ENCODE measurements at places on chromosomes 13 and 19.

DNA sequence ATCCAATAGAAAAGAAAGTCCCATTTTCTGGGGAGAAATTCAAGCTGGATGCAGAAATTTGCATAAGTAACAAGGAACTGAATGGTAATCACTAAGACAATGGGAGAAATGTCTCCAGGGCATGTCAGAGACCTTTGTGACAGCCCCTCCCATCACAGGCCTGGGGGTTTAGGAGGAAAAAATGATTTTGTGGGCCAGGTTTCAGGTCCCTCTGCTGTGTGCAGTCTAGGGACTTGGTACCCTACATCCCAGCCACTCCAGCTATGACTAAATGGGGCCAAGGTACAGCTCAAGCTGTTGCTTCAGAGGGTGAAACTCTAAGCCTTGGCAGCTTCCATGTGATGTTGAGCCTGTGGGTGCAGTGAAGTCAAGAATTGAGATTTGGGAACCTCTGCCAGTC is 695.5 kb upstream of the MIR17HG start:
- DNase-seq = no peak

GRCh38 chr13:19882231-19882630 is 18.8 kb upstream of the ZMYM5 start:
- DNase-seq = no peak

DNA sequence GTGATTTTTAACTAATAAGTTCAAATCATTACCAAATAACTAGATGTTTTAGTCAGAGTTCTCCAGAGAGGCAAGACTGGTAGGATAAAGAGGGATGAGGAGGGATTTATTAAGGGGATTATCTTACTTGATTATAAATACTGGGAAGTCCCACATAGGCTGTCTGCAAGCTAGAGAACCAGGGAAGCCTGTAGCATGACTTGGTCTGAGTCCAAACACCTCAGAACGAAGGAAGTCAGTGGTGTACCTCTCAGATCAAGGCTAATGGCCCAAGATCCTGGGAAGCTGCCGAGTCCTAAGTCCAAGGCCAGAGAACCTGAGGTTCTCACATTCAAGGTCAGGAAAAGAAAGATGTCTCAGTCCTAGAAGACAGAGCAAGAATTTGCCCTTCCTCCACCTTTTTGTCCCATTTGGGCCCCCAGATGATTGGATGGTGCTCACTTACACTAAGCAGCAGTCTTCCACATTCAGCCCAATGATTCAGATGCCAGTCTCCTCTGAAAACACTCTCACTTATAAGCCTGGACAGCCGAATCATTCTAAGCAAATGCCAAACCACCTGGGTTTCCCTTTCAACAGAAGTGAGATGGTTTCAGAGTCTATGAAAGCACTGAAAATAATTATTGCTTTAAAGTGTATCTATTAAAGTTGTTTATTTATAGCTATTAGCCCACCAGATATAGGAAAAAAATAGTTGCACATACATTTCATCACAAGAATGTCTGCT is 1599.2 kb downstream of the OLFM4 start:
- no peak for DNase-seq

- DNase-seq = no peak
Observed at GRCh38 chr13:25575562-25575961, 203.8 kb downstream of the ATP8A2 start.

DNA sequence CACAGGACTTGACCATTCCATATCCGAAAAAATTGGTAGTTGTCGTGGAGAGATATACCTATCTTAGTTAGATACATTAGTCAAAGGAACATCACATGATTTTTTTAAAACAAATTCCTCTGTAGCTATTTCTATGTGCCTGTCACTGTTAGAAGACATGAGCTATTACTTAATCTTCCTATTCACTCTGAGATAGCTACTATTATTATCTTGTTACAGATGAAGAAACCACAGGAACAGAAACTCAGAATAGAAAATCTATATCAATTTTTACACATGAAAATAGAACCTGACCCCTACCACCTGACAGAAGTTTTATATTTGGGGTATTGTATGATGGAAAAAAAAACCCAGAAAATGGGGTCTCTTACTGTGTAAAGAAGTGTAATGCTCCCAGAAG is 68.9 kb upstream of the TDRD3 start:
- no peak for DNase-seq

- DNase-seq = no peak
Observed at GRCh38 chr13:100600915-100601314, 12.3 kb upstream of the GGACT start.

DNA sequence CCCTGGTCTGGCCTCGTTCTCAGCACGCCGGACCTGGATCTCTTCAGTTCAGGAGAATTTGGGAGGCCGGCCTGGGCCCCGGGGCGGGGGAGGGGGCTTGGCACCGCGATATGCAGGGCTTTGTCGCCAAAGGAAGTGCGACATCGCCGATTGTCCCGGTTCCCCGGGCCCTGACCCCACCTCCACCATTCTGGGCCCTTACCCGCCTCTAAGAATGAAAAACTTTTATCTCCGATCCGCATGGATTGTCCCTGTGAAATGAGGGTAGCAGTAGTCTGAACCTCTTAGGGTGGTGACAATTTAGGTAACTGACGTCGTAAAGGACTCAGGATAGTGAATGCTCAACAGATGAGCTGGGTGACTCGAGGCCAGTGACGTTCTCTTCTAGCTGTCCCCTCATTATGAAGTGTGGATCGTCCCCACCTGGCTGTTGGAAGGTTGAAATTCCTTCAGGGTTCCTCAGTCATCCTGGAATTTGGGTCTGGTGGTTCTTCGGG is 650 bp downstream of the DDA1 start:
- no peak for DNase-seq

GRCh38 chr13:113148407-113148806 is 10.0 kb upstream of the PROZ start:
- DNase-seq = no peak

DNA sequence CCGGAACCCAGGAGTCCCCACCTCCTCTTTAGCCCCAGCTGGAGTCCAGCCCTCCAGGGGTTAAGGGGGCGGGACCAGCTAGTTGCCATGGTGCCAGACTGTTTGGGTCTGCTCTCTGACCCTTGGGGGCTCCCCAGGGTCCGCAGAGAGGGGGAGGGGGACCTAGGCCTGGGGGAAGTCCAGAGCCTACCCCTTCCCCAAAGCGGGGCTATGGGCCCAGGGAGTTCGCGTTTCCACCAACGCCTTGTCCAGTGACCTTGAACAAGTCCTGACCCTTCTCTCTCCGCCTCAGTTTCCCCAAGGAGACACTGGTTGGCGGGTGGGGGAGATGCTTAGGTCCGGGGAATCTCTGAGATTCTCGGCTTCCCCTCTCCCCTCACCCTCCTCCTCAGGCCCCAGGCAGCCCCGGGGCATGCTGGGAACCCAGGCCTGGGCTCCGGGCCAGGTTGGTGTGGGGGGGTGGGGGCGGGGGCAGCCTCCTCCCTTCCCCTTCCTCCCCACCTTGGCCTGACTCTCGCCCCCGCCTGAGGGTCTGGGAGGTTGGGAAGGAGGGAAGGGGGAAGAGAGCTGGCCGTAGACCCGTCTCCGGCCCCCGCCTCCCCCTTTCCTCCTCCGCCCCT is 2.6 kb upstream of the SPACA6 start:
- no peak for DNase-seq

DNA sequence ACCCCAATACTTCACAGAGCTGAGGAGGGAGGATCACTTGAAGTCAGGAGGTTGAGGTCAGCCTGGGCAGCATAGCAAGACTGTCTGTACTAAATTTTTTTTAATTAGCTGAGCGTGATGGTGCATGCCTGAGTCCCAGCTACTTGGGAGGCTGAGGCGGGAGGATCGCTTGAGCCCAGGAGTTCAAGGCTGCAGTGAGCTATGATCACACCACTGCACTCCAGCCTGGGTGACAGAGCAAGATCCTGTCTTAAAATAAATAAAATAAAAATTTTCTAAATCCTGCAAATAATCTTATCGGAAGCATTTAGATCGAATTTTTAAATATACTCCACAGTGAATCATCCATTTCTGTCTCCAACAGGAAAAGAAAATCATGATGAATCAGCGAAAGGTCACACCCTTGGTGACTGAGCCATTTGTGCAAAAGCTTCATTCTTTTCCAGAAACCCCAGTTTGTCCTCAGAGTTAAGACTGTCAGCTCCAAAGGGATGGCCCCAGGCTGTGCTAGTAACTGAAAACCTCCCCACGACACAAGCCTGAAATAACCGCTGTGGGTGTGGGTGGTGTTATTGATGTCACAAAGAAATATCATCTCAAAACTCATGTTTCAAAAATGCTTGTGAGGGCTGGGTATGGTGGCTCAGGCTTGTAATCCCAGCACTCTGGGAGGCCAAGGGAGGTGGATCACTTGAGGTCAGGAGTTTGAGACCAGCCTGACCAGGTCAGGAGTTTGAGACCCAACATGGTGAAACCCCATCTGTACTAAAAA is 167.6 kb downstream of the PTPRS start:
- no peak for DNase-seq

GRCh38 chr19:23539499-23539898 is 144.2 kb upstream of the ZNF91 start:
- DNase-seq = no peak

- DNase-seq = no peak
Observed at GRCh38 chr13:40139896-40140520, 484.5 kb downstream of the COG6 start.

- no peak for DNase-seq
Observed at GRCh38 chr19:46035986-46036743, 4.6 kb downstream of the IGFL4 start.

- no peak for DNase-seq
Observed at GRCh38 chr19:38239816-38240215, 15.8 kb upstream of the DPF1 start.

DNA sequence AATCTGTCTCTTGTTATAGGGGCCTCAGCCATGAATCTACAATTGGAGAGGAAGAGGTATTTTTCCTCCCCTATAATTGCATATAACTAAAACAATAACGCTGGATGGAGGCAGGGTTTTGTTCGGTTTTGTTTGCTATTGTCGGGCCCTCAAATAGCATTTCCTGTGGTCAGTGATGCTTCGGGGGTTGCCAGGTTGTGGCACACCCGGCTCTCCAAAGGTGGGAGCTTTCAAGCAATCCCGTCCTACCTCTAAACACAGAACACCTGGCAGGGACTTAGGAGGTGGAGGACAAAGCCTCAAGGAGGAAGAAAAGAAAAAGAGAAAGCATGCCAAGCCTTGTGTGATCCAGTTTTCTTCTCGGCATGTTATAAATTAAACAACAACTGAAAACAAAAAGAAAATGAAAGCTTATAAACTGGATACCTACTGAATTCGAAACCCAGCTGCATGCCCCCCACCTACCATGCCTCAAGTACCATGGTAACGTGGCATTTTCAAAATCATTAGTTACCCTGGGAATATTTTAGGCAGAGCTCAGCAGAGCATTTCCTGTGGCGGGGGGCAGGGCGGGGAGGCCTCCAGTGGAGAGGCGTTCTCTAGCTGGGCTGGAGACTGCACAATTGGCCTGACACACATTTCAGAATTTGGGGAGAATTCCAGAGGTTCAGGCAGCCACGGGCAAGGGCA is 213.8 kb downstream of the DCLK1 start:
- no peak for DNase-seq

GRCh38 chr19:39684267-39684666 is 20.0 kb upstream of the LGALS14 start:
- no peak for DNase-seq

DNA sequence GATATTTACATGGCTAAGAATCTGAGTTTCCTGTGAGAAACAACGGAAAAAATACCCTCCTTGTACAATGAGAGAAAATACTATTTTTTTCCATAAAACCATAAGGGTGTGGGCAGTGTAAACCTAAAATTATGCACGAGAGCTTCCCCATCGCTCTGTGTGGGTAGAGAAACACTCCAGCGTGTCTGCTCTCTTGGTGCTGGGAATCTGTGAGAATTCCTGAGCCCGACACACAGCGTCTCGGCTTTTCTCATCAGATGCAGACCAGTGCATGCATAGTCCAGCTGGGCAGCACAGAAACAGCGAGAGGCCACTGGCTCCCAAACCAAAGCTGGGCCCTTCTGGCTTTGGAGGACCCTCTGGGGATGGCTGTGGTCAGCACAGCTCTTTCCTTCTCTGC is 12.0 kb downstream of the PLPP2 start:
- DNase-seq = no peak

DNA sequence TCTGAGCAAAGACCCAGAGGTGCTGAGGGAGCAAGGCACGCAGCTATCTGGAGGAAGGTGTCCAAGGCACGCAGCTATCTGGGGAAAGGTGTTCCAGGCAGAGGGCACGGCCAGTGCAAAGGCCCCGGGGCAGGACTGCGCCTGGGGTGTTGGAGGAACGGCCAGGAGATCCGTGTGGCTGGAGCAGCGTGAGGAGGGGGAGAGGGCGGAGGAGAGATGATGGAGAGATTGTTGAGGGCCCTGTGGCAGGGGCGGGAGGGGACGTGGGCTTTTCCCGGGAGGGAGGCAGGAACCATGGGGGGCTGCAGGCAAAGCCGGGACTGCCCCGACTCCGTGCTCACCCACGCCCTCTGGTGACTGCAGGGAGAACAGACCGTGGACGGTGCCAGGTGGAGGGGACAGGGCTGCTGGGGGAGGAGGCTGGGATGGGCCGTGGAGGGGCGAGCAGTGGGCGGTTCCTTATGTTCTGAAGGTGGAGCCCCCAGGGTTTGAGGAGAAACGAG is 13.3 kb upstream of the MISP start:
- DNase-seq = no peak

- DNase-seq = no peak
Observed at GRCh38 chr13:112984501-112984900, 15.5 kb downstream of the MCF2L start.

DNA sequence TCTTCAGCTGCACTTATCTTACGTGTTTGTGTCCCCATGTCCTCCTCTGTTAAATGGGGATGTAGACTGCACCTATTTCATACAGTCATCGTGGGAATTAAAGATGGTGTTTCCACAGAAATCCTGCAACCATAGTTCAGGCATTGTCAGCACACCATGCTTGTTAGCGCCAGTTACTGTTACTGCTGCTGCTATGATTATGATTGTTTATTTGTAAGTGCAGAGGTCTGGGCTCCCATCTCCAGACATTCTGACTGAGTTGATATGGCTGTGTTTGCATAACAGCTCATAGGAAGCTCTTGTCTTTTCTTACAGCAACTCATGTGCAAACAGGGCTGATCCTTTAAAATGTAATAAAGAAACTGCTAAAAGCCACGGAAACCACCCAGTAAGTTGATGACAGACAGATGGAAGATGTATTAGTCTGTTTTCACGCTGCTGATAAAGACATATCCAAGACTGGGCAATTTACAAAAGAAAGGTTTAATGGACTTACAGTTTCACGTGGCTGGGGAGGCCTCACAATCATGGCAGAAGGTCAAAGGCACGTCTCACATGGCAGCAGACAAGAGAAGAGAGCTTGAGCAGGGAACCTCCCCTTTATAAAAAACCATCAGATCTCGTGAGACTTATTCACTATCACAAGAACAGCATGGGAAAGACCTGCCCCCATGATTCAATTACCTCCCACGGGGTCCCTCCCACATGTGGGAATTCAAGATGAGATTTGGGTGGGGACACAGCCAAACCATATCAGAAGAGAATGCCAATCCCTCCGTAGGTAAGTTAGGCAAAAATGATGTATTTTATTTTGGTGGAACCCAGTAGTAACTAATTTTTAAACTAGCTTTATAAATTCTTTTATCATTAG is 1.6 kb downstream of the ZSCAN5A start:
- no peak for DNase-seq

- DNase-seq = peak; percentile 85
Observed at GRCh38 chr13:112730157-112730671, 40.4 kb downstream of the ATP11A start.

Data from gastrocnemius medialis (tissue), 4 donors.